Activated T-cell treated with anti-CD3 and anti-CD28 coated beads for 4 hours (primary cell): ENCODE measurements at places on chromosomes 1 and 21.

GRCh38 chr1:109768820-109769219 is 5.1 kb upstream of the EPS8L3 start:
- no peak for DNase-seq

- DNase-seq = no peak
Measured at GRCh38 chr1:209249785-209250440, 333.6 kb upstream of the CAMK1G start.

DNA sequence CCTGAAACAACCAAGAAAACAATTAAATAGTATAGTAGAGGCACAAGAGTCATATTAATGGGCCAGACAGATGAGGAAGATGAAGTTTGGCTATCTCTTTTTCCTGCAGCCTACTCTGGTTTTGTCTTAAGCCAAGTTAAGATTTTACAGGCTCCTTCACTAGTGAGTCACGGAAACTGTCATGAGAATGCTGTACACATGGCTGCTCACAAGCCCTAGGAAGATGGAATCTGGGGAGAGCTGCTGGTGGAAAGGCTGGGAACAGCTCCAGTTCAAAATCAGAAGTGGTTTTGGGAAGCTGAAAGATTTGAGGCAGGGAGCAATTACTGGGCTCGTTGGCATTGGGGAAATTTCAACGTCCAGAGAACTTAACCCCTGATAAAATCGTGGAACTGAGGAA is 46.4 kb upstream of the S1PR1 start:
- DNase-seq = no peak

- DNase-seq = no peak
Measured at GRCh38 chr1:165869343-165869742, 41.9 kb downstream of the UCK2 start.

DNA sequence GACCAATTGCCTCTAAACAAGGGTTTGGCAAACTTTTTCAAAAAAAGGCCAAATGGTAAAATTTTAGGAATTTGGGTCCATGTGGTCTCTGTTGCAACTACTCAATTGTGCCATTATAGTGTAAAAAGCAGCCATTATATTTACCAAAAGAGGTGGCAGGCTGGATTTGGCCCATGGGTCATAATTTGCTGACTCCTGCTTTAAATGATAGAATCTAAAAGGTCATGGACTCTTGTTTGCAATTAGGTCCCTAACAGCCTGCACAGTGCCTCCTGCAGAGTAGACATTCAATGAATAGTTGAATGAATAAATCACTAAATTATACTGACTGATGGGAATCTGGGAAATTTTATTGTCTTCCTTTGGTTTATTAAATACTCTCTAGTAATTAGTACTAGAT is 6.2 kb downstream of the BECN2 start:
- DNase-seq = no peak

DNA sequence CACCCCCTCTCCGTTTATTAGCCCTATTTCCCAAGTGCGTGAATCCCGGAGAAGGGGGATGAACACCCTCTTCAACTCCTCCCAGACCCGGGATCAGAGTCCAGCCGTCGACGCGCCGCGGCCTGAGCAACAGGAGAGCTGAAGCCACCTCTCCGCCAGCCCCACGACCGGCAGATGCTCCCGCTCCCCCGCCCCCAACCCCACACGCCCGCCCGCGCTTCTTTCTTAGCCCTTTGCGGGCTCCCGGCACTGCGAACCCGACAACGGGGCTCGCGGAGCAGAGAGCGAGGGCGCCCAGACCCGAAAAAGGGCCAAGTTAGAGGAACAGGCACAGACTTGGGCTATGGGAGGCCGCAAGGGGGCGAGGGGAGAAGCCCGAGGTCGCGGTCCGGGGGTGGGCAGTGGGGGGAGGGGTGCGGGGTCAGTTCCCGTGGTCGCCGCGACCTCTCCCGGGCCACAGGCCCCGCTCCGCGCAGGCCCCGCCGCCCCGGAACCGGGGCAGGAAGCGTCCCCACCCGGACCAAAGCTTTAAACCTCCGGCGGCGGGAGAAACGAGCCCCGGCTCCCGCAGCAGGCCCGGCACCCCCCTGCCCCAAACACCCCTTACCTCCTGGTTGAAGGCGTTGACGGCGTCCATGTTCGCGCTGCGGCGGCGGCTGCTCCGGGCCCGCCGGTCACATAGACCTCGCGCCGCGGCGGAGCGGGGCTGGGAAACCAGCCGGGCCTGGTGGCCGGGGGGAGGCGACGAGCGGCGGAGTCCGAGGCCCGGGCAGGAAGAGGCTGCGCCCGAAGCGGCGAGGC is 662 bp downstream of the SCAF4 start:
- DNase-seq = peak; percentile 42

DNA sequence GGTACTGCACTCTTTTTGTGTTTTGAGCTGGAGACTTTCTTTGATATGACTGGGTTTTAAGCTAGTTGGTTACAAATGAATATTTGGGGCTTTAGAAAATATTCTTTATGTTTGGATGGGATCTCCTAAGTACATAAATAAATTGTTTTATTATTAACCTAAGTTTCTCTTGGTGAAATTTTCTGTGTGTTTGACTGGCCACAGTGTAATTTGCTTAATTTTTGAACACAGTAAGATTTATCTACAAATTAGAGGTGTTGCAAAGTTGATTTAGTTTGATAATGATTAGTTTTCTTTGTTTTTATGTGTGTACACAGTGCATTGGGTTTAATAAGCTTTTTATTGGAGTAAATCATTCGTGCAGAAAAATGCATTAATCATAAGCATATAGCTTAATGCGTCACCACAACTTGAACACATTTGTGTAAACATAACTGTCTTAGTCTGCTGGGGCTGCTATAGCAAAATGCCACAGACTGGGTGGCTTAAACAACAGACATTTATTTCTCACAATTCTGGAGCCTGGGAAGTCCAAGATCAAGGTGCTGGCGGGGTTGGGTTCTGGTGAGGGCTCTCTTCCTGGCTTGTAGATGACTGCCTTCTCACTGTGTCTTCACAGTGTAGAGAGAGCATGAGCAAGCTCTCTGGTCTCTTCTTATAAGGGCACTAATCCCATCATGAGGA is 17.4 kb upstream of the SLC6A9 start:
- no peak for DNase-seq

GRCh38 chr1:27045973-27046558 is 33.4 kb upstream of the TENT5B start:
- peak; percentile 53 for DNase-seq

DNA sequence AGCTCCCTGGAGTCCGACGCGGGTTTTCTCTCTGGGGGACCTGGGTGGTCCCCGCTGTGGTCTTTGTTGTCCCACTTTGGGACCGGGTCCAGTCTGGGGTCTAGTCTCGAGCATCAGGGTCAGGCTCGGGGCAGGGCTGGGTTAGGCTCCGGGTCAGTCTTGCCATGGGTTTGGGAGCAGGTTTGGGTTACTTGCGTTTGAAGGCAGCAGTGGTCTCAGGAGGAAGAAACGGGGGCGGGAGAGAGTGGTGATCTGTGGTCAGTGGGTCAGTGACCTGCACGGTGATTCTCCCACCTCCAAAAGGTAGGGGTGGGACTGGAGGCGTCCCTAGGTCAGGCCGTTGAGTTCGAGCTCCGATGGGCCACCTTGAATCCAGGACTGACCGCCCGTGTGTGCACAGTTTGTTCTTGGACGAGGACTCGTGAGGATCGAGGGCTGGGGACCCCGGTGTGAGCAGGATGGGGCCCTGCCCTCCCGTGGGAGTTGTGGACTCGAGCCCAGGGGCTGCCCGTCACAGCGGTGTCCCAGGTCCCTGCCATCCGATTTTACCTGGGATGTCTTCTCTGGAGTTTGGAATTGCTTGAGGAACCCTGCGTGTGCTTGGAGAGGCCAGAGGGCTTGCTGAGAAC is 2.3 kb downstream of the B3GALT6 start:
- no peak for DNase-seq

DNA sequence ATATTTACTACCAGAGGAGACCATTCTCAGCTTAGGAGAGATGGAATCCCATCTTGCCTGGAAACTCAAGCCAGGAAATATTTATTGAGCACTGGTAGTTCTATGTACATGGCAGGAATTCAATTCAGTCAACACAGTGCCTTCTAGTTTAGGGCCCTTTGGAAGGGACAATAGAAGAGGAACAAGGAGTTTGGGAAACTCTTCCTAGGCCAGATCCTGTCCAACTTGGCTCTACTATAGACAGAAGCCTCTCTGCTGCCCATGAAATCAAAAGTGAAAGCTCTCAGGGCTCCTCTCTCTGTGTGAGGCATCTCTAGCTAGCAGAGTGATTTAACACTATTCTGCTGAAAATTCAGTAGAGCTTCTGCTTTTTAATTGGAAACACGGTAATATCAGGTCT is 244.6 kb upstream of the MAP1LC3C start:
- no peak for DNase-seq

GRCh38 chr1:76546354-76546933 is 320.8 kb upstream of the ST6GALNAC5 start:
- no peak for DNase-seq

DNA sequence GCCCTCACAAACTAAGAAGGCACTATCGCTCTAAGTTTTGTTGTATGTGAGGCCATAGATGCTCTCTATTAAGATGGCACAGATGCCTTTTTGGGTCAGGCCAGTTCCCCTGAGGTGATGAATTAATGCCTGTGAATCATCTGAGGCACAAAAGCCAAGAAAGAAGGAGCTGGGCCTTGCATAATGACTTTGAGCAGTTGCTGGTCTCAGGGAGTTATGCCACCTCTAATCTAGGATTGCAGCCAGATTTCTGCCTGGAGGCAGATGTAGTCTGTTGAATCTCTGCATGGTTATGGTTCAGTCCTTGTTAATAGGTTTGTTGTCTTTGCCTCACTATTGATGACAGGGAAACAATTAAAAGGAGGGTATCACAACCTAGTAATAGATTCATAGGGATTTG is 168.1 kb upstream of the CHRM3 start:
- DNase-seq = no peak

- no peak for DNase-seq
Measured at GRCh38 chr1:96157101-96157500, 564.5 kb upstream of the PTBP2 start.

DNA sequence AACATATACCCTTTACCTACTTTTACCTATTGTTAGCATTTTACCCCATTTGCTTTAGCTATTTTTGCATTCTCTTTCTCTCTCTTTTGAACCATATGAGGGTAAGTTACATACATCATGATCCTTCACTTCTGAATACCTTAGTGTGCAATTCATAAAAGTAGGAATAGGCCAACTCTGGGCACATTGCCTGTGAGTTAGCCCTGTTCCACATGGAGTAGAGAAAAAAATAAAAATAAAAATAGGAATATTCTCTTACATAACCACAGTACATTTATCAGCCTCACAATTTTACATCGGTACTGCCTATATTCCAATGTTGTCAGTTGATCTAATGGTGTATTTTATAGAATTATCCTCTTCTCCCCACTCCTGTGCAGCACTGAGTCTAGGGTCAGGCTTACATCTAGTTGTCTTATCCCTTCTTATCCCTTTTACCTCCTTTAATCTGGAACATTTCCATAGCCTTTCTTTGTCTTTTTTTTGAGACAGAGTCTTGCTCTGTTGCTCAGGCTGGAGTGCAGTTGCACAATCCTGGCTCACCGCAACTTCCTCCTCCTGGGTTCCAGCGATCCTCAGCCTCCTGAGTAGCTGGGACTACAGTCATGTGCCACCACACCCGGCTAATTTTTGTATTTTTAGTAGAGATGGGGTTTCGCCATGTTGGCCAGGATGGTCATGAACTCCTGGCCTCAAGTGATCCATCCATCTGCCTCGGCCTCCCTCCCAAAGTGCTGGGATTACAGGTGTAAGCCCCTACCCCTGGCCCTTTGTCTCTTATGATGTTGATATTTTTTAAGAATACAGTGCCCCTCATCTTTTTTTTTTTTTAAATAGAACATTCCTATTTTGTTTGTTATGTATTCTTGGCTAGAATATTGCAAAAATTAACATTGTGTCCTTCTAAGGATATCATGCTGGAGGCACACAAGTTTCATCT is 11.1 kb upstream of the SLC30A1 start:
- no peak for DNase-seq

GRCh38 chr1:94553323-94553730 is 11.8 kb upstream of the F3 start:
- DNase-seq = no peak

- no peak for DNase-seq
Measured at GRCh38 chr1:63277195-63278192, 44.9 kb upstream of the FOXD3 start.

DNA sequence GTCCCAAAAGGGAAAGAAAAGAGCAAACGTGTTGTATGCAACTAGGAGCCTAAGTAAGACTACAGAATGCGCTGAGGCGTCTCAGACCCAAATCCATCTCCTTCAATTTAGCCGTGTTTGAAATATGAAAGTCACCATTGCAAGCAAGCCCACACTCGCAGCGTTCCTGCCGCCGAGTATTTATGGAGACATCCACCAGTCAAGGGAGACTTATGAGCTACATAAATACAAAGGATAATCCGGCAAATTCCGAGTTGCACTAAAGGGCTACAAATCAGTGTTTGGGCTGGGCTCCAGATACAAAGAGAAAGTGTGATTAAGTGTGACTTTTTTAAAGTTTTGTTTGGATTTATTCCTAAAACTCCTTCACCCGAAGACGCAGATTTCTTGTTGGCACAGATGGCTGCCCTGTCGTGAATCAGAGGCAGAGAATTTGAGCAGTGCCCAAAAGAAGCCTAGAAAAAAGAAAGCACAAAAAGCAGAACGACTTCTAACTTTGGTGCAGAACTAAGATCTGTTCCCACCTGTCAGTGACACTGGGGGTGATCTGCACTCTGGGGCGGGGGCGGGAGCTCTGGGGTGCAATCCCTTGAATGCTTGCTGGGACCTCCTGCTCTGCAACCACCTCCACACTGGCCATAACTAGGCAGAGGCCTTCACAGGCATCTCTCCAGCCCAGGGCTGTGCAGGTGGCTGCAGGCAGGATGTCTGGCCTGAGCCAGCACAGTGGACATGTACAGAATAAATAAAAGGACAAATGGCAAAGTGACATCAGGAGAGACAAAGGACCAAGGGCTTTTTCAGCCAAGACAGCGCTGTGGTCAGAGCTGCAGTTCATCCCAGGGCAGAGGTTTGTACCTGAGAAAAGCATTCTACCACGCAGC is 489.7 kb downstream of the NPHP4 start:
- DNase-seq = no peak

- DNase-seq = no peak
Measured at GRCh38 chr1:14928886-14929546, 224.5 kb upstream of the TMEM51 start.

- no peak for DNase-seq
Measured at GRCh38 chr1:202880062-202880461, 8.9 kb downstream of the RABIF start.

DNA sequence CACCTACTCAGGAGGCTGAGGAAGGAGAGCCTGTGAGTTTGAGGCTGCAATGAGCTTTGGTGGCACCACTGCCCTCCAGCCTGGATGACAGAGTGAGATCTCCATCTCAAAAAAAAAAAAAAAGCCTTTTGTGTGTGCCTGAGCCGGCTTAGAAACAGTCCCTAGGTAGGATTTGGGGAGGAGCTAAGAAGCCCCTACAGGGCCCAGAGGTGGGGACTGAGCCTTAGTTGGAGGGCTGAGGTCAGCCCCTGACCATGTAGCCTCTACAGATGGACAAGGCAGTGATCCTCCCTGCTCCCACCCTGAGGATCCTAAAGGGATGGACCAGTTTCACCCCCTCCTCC is 2.5 kb downstream of the ADAMTSL4 start:
- no peak for DNase-seq

DNA sequence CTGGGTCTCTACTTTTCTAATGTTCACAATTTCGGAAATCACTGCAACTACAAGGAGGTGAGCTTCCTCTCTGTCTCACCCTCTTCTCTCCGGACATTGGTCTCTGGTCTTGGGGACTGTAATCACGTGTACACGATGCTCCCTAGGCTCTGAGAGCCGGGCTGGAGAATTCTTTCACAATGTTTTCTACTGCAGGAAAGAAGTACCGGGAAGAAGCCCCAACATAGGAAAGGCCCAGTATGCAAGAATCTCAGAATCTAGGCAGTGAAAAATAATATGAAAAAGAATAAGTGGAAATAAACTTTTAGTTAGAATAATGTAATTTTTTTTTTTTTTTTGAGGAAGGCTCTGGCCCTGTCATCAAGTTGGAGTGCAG is 13.5 kb upstream of the HJV start:
- DNase-seq = no peak
